ENCODE measurements at places on chromosomes 2 and 18.

DNA sequence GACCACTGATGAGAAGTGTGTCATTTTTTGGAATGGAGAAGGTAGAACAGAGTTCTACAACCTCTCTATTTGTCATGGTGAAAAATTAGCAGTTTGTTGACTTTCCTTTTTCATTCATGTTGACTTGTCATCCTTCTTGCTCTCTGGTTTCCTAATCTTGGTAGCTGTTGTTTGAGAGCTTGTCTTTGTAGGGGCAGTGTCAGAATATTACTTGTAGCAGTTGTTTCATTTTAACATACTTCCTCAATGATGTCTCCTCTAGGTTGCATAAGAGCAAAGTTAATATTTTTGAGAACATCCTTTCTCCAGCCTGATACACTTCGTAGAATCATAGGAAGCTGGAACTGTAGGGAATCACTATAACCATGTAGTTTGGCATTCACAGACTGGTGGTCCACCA is 368.2 kb upstream of the FANCL start:
- DNase-seq = no peak

DNA sequence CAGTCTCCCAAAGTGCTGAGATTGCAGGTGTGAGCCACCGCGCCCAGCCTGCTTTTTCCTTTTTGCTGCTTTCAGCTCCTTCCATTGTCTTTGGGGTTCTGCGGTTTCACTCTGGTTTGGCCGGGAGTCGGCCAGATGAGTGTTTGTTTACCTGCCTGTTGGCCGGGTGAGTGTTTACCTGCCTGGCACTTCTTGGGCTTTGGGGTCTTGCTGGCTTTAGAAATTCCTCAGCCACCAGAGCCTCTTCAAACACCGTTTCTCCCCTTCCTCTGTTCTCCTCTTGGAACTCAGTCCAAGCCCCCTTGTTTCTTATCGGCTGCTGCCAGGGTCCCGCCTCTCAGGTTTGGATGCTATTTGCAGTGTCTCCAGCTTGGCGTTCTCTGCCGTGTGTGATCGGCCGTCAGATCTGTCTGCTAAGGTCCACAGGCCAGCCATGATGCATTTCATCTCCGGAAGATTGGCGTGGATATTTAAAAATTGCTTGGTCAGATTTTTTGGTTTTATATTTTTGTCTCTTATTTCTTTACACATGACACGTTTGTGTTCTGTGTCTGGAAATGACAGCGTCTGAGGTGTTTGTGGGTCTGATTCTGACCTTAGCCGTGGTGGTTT is 14.2 kb upstream of the GAL3ST2 start:
- no peak for DNase-seq

GRCh38 chr2:127560201-127560930 is 24.9 kb downstream of the MYO7B start:
- no peak for DNase-seq

DNA sequence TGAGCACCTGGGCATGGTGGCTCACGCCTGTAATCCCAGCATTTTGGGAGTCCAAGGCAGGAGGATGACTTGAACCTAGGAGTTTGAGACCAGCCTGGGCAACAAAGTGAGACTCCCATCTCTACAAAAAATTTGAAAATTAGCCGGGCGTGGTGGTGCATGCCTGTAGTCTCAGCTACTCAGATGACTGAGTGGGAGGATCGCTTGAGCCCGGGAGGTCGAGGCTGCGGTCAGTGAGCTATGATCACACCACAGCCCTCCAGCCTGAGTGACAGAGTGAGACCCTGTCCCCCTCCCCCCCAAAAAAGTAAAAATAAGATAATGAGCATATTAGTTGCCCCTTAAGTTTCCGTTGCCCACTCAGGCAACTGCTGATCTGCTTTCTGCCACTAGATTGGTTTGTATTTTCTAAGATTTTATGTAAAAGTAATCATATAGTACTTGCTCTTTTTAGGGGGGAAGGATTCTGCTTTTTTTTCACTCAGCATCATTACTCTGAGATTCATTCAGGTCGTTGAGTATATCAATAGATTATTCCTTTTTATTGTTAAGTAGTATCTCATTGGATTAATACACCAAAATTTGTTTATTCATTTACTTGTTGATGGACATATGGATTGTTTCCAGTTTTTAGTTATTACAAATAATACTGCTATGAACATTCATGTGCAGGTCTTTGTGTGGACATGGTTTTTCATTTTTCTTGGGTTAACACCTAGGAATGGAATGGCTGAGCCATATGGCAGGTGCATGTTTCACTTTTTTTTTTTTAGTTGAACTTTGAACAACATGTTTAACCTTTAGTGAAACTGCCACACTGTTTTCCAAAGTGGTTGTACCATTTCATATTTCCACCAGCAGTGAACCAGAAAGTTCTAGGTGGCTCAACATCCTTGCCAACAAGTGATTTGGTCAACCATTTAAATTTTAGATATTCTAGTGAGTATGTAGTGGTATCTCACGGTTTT is 75.0 kb upstream of the SPRED2 start:
- no peak for DNase-seq
